ENCODE measurements at places on chromosomes 1 and 21. TPM values are rescaled to one million over a fixed set of nuclear protein-coding genes. Genes with fewer than 3 reads are reported as not detected.

- no peak for DNase-seq
Measured at GRCh38 chr21:31254131-31254530, 89.9 kb downstream of the TIAM1 start.

DNA sequence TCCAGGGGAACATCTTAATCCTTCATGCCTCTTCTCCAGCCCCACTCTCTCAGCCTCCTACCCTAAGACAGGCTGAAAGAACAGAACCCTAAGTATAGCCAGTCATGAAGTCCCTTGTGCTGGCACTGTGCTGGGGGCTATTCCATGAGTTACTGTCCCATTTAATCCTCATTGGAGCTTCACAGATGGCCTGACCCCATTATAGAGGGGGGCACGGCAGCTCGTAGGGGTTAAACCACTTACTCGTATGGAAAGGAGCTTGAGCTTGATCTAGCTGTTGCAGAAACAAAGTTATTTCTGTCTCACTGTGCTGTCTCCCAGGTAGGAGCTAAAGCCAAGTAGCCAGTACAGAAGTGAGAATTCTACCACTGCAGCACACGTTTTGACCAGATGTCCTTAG lies 203.2 kb upstream of the COA6 start:
- DNase-seq: no peak

DNA sequence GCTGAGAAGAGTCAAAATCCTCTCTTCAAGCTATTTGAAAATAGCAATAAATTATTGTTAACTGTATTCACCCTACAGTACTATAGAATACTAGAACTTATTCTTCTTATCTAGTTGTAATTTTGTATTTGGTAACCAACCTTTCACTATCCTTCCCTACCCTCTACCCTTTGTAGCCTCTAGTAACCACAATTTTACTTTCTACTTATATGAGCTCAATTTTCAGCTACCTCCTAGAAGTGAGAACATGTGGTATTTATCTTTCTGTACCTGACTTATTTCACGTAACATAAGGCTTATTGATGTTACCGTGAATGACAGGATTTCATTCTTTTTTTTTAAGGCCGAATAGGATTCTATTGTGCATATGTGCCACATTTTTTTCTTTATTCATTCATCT lies 30.0 kb downstream of the ZC3H11B start:
- no peak for DNase-seq

ZNF648 gene
- 1.5 TPM for total RNA-seq

RHBDL2 gene
- 1.1 TPM for total RNA-seq

DNA sequence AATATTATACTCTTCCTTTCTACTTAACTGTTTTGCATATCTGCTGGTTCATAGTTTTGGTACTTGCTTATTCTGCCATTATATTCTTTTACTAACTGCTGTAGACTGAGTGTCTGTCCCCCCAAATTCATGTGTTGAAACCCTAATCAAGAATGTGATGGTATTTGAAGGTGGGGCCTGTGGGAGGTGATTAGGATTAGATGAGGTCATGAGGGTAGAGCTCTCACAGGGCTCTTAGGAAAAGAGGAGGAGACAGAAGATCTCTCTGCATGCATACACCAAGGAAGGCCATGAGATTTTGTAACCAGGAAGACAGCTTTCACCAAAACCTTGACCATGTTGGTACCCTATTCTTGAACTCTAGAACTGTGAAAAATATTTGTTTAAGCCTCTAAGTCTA lies 354.1 kb upstream of the B3GALT2 start:
- no peak for DNase-seq

CD34 gene
- 0.12 TPM for total RNA-seq

DNA sequence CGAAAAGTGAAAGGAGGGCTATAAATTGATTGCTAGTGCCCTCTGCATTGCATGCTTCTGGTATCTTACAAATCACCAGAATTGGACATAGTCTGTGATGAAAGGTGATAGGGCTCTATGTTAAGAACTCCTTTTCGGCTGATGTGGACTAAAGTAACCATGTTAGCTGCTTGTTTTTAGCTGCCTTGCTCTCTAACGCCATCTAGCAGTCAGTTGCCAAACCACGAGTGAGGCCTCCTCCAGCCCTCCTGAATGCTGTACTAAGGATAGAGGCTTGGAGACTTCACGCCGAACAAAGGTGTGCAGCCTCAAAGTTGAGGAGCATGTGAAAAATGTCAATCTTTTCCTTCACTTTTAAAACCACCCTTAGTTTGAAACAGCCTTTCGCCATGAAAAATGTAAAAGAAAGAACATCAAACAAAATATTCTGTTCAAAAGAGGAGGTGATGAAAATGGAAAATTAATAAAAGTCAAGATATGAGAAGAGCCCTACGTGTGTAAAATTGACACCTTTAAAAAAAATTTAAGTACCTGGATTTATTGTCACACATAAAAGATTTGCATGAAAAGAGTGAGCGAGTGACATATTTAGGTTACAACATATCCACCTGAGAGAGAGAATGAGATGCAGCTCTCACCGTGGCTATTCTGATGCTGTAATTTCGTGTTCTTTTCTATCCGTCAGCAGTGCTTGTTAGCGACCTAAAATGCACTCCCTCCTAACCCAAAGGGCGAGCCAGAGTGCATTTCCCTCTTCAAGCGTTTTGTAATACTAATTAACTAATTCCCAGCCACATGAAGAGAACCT lies 8.1 kb downstream of the LRRC53 start:
- DNase-seq: peak; percentile 78

GRCh38 chr1:188719735-188720134 lies 1757.9 kb downstream of the BRINP3 start:
- no peak for DNase-seq

- DNase-seq: no peak
Measured at GRCh38 chr1:98296681-98297080, 364.8 kb upstream of the SNX7 start.

- DNase-seq: no peak
Measured at GRCh38 chr21:46160657-46160906, 5.2 kb upstream of the FTCD start.

LRRC3 gene
- total RNA-seq: 2.5 TPM

Measured in neural progenitor cell (in vitro differentiated cells).